ENCODE measurements at places on chromosomes 7 and 10.

DNA sequence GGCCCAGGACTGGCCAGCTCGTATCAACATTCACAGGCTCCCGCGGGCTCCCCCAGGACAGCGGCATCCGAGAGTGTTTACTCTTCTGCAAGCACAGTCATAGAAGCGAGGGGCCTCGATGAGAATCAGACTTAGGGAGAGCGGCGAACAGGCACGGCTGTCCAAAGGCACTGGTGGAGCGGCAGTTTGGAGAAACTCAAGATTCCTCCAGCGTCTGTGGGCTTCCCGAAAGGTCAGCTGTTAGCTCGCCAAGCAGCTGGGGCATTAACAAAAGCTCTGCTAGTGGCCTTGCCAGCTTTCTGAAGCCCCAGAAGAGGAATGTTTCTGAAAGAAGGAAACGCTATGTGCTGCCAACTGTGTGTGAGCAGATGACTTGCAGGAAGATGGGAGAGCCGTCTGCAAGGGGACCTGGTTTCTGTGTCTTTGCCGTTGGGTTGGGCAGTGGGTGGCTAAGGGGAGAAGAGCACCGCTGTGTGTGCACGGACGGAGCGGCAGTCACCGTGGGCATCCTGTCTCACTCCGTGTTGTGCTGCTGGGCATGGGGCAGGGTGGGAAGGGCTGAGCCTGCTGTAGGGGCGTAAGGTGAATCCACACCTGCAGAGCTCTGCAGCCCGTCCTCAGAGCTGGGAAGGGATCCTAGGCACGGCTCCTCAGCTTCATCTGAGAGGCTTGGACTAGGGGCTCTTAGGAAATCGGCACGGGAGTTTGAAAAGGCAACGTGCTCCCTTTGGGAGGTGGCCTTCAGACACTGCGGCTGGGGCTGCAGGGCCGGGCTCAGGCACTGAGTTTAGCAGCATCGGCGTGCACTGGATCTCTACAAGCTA, 42.1 kb downstream of the AMZ1 start:
- no peak for DNase-seq

- no peak for DNase-seq
These were observed 743 bp upstream of the POR start for GRCh38 chr7:75914169-75914654.

- DNase-seq, result no peak
These were observed 65.2 kb upstream of the CHST15 start for GRCh38 chr10:124158592-124158991.

GRCh38 chr10:88728107-88728763, 22.2 kb downstream of the LIPK start:
- DNase-seq, result no peak

- DNase-seq, result no peak
These were observed 46.0 kb upstream of the HPS1 start for GRCh38 chr10:98492763-98493162.

DNA sequence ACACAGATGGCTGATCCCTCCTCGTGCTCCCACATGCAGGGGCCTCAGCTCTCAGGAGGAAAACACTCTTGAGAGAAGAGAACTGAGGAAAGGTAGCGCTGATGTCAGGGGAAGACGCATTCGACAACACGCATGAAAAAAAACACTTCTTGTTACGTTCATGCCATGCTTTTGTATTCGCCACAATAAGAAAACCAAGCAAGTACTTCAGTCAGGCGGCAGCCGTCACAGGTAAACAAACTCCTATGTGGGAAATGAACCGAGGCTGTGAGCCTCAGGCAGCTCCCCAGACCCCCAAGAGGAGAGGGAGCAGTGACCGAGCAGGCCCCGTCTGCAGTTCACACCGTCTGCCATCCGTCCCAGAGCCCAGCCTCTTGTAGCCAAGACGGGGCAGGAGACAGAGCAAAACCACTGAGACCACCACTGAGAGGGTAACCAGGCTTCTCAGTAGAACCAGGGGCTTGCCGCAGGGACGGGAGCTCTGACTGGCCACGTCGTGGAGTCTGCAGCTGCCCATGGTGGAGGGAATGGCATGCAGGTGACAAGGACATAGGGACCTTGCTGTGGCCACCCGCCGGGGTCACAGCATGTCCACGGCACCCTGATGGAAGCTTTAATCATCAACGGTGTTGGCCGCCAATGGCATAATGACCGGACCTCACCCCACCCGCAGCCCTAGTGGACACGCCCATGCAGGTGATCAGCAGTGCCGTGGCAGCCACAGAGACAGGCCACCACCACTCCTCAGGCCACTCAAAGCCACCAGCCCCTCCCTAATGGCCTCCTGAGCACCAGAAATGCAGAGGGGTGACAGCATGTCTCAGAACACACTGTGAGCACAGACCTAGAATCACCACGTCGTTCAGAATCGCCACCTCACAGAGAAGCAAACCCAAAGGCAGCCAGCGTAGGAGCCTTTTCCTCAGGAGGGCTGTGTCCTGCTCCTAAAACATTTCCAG, 304.3 kb downstream of the PTPRN2 start:
- DNase-seq, result no peak

DNA sequence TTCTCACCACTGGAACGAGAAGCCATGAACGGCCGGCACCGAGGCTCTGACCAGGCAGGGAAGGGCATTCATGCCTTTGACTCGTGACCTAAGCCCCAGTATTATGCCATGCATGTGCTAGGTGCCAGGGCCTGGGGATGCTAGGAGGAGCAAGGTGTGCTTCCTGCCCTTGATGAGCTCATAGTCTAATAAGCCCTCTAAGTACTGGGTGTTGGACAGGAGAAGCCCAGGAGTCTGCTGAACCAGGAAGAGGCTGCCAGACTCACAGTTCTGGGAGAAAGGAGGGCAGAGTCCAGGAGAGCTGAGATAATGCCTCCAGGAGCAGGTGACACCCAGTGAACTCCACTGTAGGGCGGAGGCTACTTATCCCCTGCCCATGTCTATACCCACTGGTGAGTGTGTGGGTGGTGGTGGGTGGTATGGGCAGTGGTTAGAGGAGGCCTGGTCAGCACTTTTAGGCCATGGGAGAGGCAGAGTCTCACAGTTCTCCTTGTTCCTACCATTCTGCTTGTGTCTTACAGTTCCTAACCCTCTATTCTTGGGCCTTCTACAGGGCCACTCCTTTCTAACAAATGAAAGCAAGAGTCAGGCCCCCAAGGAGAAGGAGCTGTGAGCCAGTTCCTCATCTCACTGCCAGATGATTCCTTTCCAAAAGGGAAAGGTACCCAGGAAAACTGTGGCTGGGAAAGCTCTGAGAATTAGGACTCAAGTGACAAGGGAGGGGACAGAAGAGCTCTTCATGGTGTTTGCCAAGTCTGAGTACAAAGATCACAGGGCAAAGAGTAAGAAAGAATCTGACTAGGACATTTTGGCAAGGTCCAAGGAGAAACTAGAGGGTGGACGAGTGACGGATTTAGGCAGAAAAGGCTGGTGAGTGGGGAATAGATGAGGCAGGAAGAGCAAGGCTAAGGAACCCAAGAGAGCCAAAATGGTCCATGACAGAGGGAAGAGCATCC, 3.6 kb upstream of the MXI1 start:
- DNase-seq, result no peak

GRCh38 chr7:131292141-131292905, 35.4 kb upstream of the MKLN1 start:
- DNase-seq, result no peak

DNA sequence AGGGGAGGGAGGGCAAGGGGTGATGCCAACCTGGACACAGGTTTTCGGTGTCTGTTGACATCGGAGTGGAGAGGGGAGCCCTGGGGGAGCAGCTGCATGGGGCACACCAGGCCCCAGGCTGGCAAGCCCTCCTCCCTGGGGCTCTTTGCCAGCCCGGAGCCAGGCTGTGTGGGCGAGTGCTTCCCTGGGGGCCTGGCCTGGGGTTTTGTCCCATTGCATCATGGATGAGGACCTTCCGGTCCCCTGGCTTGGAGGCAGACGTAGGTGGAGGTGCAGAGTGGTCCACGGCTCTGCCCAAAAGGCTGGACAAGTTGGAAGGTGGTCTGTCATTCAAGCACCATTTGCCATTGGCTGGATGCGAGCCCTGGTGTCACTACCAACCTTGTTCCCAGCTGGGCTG, 34.8 kb downstream of the ZMIZ1 start:
- DNase-seq, result no peak

DNA sequence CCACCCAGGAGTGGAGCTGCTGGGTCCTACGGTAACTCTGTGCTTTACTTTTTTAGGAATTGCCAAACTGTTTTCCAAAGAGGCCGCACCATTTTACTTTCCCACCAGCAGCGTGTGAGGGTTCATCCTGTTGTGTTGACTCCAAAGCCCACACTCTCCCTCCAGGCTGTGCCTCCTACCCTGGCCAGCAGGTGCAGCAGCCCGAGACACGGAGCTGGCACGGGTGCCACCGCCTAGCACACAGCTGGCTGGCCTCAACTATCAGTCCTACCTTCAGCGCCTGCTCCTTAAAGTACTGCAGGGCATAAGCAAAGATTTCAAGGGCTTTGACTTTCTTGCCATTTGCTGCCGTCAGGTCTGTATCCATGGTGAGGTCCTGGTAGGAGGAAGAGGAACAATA, 44.0 kb downstream of the HSPA12A start:
- no peak for DNase-seq

DNA sequence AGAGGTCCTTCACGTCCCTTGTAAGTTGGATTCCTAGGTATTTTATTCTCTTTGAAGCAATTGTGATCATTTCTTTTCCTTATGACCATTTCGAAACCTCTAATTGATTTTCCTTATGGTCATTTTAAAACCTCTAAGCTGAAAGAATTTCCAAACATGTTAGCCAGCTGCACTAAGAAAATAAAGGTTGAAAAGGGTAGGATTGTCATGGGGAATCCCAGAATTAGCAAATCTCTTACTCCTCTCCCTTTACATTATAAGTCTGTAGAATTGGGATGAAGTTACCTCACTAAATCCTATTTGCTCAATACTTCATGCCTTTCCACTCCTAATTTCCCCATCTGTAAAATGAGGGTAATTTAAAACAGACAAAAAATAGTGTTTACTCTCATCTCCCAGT, 79.5 kb downstream of the FAM185A start:
- DNase-seq, result no peak

- DNase-seq, result no peak
These were observed 204.0 kb upstream of the AOAH start for GRCh38 chr7:36928311-36928710.

- no peak for DNase-seq
These were observed 269.9 kb downstream of the BAMBI start for GRCh38 chr10:28947171-28947570.

- DNase-seq, result no peak
These were observed 80.3 kb upstream of the SEM1 start for GRCh38 chr7:96789914-96790313.

- peak; percentile 93 for DNase-seq
These were observed 997 bp upstream of the LDB1 start for GRCh38 chr10:102120991-102121738.

GRCh38 chr10:35643151-35644049, 1.3 kb upstream of the FZD8 start:
- DNase-seq, result no peak

DNA sequence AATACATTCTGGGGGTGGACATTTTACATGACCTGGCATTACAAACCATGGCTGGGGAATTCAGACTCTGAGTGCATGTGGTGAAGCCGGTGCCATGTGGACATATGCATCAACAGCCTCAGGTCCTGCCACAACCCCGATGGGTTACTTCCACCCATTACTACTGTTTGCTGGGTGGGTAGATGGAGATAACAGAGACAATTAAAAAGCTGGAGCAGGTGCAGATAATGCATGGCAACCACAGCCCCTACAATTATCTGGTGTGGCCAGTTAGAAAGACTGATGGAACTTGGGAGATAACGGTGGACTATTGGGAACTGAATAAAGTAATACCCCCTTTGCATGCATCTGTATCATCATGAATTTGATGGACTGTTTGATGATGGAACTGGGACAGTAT, 21.6 kb upstream of the ADAMTS14 start:
- no peak for DNase-seq

DNA sequence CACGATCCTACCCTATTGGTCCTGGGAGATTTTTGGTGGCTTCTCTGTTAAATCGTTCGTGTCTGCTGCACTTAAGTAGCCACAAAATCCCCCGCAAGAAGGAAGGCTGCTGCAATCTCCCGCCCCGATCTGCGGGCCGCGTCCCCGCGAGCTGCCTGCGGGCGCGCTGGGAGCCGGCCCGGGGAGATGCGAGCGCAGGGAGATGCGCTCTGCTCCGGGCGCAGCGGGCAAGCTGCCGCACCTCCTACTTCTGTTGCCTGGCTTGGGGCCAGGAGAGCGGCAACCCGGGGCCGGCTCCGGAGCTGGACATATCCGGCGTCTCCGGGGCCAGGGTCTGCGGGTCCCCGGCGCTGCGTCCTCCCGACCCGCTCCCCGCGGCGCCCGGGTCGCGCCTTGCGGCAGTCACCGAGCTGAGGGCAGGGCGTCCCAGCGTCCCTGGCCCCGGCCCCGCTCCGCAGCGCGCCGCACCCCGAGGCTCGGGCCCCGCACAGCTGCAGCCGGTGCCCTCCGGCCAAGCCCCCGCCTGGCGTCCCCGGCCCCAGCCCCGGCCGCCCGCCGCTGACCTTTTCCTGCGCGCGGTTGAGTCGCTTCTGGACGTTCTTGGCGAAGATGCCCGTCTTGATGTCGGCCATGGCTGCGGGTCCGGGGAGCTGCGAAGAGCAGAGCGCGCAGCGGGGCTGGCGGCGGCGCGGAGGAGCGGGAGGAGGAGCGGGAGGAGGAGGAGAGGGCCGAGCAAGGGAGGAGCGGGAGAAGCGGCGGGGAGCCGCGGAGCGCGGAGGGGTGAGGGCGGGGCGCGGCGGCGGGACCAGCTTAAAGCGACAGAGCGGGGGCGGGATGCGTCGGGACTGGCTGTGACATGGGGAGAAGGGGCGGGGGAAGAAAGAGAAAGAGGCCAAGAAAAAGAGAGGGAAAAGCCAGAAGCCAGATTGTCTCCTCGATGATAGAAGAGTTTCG, at the start of gene AMPH:
Gene AMPH (minus strand): TSS at position 654 of the 954 bp plus-strand sequence. CDS start 22 bp downstream, at position 632.
- no peak for DNase-seq

- no peak for DNase-seq
These were observed 692.9 kb downstream of the LRMDA start for GRCh38 chr10:76124280-76124679.

GRCh38 chr7:82312646-82313045, 130.9 kb downstream of the CACNA2D1 start:
- DNase-seq, result no peak

DNA sequence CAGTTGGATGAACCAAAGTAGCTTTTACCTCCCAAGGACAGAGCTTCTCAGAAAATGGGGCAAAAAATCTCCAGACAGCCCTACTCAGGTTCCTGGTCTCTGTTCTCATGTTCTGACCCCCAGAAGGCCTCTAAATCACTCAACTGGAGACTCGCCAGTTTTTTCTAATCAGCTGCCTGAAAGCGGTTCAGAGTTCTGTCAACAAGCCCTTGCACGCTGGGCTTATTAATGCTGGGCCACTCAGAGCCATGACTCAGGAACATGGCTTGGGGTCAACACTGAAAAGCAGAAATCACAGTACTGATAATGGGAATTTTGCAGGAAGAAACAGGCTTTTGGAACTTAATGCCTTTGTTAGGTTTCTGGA, 15.3 kb downstream of the ECHDC3 start:
- DNase-seq, result no peak

DNA sequence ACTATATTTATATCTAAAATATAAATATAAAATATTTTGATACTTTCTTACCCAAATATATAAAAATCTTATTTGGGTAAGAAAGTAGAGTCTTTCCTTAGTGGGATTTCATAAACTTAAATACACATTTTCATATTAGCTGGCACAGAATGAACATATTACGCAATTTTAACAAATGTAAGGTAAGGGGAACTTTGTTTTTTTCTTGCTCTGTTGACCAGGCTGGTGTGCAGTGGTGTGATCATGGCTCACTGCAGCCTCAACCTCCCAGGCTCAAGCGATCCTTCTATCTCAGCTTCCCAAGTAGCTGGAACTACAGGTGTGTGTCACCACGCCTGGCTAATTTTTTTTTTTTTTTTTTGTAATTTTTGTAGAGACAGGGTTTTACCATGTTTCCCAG, 18.3 kb downstream of the CYP26A1 start:
- no peak for DNase-seq

GRCh38 chr10:43686414-43686813, 37.7 kb upstream of the ZNF32 start:
- DNase-seq, result no peak

All from left renal cortex interstitium (tissue), 4 donors.